Naive thymus-derived CD4-positive, alpha-beta T cell (primary cell): ENCODE measurements at places on chromosomes 7 and 10. TPM values are rescaled to one million over a fixed set of nuclear protein-coding genes. Genes with fewer than 3 reads are reported as not detected.

The NUPR2 gene
- total RNA-seq, result 1.1 TPM

The ANKRD1 gene
- total RNA-seq, result not detected in 2 replicates

DNA sequence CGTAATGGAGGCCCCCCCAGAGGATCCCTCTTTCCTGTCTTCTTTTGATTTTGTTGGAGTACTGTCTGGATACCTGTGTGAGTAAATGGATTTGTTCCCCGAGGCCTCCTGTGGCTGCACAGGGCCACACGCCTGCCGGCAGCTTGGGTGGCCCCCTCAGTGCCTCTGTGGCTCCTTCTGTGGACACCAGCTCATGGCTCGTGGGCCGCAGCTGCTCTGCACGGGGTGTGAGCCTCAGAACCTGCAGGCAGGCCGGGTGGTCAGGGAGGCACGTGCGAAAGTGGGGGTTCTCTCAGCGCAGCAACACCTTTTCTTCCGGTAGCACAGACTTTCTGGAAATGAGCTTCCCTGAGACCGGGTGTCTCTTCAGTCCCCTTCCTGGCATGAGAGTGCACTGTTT, 70.3 kb downstream of the WDR37 start:
- no peak for DNase-seq

DNA sequence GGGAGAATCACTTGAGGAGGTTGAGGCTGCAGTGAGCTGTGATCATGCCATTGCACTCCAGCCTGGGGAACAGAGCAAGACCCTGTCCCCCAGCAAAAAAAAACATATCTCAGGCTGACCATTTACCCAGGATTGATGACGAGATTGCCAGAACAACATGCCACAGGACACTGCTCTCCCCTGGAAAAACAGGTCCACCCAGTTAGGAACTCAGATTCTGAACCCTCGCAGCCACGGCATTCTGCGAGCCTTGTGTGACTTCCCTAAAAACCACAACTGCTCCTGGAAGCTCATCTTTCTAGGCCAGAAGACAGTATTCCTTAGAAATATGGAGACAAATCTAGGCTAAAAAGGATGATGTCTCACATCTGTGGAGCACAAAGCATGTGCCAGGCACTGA, 42.1 kb upstream of the SH2B2 start:
- no peak for DNase-seq

DNA sequence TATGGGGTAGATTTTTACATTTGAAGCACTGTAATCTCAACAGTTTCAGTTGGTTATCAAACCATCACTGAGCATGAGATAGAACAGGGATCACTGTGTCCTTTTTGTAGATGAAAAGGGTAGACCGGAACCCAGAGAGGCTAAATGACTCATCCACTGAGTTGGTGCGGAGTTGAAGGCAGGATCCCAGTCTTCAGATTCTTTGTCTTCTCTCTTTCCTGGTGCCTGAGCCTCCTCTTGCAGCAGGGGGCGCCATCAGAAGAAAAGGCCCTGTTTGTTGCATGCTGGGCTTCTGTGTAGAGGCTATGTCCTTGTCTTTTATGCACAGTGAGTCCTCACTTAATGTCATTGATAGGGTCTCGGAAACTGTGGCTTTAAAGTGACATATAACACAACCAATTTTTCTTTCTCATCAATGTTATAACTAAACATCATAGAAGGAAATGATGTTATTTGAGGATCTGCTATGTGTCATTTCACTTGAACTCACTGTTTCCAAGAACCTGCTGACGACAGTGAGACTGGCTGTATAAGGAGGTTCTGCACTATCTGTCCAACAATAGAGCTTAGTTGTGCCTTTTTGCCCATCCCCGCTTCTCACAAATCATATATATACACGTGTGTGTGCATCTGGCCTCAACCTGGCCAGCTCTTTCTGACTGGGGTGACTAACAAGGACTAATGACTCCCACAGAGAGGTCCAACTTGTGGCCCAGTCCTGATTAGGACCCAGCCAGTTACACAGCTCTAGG, 14.3 kb downstream of the ZNF282 start:
- peak; percentile 74 for DNase-seq

GRCh38 chr10:86899132-86899531, 58.3 kb downstream of the MMRN2 start:
- DNase-seq, result no peak
